ENCODE measurements at places on chromosomes 11 and 22.

DNA sequence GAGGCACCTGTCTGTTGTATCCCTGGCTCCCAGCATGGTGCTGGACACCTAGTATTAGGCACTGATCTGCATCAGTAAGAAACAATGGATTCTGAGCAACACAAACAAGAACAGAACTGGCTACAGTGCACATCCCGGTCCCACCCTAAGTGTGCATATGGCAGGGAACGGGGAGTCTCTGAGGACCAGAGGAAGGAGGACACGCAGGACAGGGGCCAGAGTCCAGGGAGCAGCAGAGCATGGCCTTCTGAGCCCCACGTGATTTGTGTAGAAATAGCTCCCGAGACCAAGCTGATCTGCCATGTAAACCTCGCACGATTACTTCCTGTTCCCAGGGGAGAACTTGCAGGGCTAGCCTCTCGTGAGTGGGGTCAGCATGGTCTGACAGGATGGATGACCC lies 12.7 kb upstream of the SNX32 start:
- DNase-seq = no peak

DNA sequence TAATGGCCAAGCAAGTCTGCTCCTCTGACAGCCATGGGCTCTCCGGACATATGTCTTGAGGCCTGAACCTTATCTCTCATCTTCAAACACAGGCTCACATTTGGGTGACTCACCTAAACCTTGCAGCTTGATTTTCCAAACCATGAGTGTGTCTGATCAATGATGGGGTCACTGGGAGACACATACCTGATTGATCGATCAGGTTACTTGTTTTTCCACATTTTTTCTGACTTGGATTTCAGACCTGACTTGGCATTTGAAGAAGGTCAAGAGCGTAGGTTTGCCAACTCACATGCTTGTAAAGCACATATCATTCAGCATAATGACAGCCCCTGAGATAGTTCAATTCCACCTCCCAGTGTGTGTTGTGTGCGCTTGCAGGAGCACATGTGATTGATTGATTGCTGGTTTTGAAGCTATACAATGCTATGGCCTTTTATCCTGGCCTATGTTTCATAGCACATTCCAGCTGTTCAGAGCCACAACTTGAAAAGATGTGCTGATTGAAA lies 116.7 kb upstream of the KIRREL3 start:
- DNase-seq = no peak

- no peak for DNase-seq
Measured at GRCh38 chr11:120078397-120078796, 59.5 kb downstream of the TRIM29 start.

DNA sequence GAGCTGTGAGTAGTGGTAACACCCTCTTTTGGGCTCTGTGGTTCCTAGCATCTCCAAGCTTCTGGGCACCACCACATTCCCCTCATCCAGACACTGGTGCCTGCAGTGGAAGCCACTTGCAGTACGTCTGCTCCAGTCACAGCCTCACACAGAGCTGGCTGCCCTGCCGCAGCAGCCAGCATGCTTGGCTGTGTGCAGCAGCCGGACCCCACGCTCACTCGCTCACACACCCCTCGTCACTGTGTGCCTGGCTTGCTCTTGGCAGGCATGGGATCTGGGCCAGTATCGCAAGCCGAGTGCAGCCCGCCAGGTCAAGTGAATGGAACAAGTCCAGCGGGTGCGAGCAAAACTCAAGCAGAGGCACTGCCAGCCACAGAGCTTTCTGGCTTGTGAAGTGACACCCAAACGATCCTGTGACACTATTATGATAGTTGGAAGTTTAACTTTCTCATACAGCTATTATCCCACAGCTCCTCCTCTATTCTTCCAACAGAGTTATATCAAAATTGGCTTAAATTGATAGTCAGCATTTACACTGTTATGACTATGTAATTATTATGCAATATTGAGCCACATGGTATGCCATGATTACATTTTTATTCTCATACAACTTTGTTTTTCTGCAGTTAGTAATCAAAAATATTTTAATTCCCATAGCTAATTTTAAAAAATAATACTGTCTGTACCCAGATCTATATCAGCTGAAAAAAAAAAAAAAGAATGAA lies 89.0 kb downstream of the CCDC73 start:
- no peak for DNase-seq

DNA sequence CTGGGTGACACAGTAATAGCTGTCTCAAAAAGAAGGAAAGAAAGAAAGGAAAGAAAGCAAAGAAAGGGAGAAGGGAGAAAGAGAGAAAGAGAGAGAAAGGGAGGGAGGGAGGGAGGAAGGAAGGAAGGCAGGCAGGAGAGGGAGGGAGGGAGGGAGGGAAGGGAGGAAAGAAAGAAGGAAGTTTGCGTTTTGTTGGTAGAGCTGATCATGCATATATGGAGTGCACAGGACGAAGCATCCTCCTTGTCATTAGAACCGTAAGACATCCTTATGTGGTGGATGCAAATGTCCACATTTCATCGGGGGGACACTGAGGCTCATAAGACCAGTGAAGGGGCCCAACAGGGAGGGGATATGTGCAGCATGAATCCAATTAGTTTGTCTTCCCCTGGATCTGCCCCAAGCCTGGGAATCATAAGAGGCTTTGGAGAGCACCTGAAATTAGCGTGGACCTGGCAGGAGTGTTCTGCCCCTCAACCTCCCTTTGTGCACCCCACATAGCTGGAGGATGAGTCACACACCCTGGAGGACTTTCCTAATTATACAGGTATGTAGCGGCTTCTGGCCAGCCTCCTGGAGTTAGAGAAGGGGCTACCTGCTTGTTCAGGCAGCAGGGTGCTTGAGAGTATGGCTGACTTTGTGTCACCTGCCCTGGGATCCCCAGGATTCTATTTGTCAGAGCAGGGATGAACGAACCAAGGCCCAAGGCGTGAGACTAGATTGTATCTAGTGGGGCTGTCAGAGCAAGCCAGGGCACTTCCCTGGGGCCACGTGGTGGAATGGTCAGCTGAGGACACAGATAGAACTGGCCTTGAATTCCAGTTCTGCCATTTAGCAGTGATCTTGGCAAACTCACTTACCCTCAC lies 119.7 kb upstream of the CD82 start:
- DNase-seq = no peak

GRCh38 chr22:27990879-27991278 lies 71.8 kb upstream of the PITPNB start:
- no peak for DNase-seq

DNA sequence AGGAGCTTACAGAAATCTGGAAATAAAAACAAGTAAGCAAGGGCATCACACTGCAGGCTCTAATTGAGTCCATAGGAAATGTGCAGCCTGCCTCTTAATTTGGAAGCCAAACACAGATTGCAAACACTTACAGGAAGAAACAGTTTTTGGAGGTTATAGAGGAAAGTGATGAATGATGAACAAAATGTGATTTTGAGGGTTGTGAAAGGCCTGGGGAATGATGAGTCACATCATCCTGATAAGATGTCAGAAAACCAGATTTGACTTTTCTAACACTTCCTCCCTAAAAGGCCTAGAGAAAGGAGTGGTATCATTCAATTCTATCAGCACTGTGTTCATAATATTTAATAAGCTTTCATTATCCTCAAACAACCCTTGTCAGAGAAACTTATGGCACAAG lies 96.6 kb upstream of the POU2AF2 start:
- no peak for DNase-seq

DNA sequence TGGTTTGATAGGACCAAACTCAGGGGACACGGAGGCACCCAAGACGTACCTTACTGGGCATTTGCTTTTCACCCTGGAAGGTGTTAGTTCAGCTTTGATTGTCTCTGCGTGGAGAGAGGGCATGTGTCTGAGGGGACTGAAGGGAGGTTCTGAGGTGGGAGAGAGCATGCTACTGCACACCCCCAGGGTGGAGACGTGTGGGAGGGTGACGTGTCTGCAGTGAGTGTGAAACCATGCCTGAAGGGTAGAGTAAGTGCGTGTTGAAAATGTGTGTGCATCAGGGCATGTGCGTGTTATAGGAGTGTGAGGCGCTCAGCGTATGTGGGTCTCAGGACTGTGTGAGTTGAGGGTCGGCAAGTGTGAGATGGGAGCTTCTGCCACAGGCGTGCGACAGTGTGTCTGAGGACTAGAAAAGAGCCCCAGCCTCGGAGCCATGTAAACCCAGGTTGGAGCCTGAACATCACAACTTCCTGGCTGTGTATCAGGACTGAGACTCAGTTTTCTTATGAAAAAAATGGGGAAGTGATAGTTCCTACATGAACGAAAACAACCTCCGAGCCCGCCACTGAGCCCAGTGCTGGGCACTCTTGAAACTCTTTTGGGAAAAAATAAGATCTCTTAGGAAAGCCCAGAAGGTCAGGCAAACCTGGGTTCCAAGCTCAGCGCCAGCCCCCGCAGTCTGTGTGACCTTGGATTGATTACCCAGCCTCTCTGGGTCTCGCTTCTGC lies 11.8 kb upstream of the KCNJ11 start:
- DNase-seq = no peak

DNA sequence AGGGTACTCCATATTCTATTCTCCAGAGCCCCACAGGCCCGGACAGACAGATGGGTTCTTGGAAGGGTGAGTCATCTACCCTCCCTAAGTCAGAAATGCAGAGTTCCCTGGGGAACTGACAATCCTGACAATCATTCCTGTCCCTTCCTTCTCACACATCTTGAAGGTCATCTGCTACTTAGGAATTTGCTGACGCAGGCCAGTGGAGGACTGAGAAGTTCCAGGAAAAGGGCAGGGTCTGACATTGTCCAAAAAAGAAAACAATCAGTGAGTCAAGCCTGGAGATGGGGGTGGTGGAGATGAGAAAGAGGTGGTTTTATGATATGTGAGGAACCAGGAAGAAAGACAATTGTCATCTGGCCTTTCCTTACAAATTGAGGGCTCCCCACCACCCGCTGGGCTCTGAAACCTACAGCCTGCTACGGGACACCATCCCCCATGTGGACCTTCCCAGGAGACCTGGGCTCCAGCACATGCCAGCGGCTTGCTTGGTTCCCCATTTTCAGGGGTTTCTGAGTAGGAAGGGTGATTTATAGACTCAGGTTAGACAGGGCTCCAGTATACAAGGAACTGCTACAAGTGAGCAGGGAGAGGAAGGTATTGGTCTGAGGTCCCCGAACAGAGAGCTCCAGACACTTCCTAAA lies 12.9 kb downstream of the CD59 start:
- no peak for DNase-seq

GRCh38 chr11:30368394-30368793 lies 45.5 kb downstream of the ARL14EP start:
- no peak for DNase-seq

DNA sequence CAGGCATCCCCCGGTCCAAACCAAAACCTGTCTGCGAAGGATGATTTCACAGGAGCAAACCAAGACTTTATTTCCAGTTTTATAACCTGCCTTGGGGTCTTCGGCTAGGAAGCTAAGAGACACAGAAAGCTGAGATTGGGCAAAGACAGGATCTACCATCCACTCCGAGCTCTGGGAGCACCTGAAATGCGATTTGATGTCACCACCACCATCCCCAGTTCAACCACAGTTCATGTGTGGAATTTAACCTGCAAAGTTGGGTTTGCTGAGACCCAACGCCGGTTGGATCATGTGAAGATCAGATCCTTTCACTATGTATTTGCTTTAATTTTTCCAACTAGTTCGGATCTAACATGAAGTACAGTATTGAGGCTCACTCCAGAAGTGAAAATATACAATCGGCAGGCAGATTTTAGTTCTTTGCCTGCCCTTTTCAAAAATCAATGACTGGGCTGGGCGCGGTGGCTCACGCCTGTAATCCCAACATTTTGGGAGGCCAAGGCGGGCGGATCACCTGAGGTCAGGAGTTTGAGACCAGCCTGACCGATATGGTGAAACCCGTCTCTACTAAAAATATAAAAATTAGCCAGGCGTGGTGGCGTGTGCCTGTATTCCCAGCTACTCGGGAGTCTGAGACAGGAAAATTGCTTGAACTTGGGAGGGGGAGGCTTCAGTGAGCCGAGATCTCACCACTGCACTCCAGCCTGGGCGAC lies 1.4 kb upstream of the C11orf24 start:
- no peak for DNase-seq

DNA sequence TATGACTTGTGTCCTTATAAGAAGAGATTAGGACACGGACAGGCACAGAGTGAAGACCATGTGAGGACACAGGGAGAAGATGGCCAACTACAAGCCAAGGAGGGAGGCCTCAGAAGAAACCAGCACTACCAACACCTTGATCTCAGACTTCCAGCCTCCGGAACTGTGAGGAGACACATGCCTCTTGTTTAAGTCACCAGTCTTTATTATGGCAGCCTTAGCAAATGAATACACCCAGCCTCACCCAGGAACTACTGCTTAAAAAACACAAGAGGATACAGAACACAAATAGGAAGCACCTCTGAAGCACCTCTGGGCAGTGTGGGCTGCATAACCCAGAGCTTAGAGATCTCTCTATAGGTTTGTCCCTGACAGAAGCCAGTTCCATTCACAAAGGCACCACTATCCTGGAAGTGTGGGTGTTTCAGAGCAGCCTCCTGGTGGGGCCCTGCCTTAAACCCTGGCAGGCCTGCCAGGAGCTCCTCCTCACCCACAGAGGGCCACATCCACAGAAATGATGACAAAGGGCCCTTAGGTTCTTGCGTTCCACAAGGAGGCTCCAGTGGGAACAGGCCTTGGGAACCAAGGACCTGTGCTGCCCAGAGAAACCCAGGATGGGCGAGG lies 58.8 kb downstream of the CHRDL2 start:
- DNase-seq = no peak

DNA sequence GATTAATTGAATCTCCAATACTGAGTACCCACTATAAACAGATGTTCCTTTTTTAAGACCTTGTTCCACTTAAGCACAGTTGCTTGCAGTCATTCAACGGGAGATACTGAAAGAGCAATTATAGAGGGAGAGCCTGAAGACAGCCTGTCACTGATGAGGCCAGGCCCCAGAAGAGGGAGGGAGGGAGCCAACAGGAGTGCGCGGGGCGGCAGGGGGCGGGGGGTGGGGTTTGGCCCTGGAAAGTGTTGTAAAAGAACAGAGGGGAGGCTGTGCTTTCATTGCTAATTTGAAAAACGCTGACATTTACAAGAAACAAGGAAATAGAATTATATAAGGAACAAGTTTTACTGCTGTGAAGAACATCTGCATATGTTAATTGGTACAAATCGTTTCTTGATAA lies 53.1 kb downstream of the MAP6 start:
- DNase-seq = no peak

GRCh38 chr11:122004446-122004845 lies 111.6 kb downstream of the BLID start:
- DNase-seq = no peak

- no peak for DNase-seq
Measured at GRCh38 chr22:46328797-46329196, 6.7 kb upstream of the TRMU start.

- DNase-seq = no peak
Measured at GRCh38 chr11:3189196-3189843, 24.2 kb upstream of the OSBPL5 start.

GRCh38 chr11:44034639-44035038 lies 13.1 kb upstream of the ACCSL start:
- no peak for DNase-seq

DNA sequence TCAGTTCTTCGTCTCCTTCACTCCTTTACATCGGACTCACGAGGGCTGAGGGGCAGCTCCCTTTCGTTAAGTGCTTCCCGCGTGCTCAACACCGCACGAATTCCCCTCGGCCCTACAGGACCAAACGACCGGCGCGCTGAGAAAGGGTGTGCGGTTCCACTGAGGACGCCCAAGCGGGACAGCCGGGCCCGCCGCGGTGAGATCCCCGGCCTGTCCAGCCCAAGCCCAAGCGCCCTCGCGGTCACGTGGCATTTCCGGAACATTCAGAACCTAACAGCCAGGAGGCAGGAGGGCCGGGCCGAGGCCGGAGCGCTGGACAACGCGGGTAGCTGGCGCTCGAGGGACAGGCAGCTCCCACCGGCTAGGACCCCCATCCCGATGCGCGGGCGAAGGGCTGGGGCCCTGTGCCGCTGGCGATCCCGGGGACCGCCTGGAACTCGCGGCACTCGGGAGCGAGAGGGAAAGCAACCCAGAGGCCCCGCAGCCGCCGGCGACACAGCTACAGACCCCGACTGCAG lies 737 bp upstream of the STIP1 start:
- DNase-seq = no peak
